GM23338 (cell line): ENCODE measurements at places on chromosomes 1 and 21. TPM values are rescaled to one million over a fixed set of nuclear protein-coding genes. Genes with fewer than 3 reads are reported as not detected.

DNA sequence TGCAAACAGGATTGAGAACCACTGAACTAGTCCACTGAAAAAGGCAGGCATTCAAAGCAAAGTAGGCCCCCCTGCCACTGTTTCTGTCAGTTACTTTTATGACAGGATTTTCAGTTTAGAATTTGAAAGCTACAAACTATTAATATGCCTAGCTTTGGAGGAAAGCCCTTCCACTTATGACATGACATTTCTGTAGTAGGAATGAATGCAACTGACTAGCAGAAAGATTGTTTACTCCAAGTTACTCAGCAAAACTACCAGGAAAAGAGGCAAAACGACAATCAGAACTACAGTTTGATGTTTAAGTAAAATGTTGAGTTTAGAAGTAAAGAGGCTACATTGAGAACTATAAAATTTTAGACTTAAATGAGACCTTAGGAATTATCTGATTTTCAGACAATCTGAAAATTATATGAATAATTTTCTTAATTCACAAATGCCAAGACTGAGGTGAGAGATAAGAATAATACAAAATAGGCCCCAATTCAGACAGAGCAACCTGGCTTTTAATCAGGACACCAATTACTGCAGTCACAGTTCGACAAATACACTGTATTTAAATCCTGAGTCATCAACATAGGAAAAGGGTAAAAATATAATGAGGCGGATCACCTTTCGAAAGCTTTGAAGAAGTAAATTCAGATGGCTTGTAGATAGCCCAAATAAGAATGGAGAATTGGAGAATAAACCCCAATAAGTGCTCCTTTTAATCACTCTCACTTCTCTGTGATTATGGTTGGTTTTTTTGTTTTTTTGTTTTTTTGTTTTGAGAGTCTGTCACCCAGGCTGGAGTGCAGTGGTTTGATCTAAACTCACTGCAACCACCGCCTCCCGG, 2.2 kb downstream of the PRKAB2 start:
- DNase-seq = no peak

DNA sequence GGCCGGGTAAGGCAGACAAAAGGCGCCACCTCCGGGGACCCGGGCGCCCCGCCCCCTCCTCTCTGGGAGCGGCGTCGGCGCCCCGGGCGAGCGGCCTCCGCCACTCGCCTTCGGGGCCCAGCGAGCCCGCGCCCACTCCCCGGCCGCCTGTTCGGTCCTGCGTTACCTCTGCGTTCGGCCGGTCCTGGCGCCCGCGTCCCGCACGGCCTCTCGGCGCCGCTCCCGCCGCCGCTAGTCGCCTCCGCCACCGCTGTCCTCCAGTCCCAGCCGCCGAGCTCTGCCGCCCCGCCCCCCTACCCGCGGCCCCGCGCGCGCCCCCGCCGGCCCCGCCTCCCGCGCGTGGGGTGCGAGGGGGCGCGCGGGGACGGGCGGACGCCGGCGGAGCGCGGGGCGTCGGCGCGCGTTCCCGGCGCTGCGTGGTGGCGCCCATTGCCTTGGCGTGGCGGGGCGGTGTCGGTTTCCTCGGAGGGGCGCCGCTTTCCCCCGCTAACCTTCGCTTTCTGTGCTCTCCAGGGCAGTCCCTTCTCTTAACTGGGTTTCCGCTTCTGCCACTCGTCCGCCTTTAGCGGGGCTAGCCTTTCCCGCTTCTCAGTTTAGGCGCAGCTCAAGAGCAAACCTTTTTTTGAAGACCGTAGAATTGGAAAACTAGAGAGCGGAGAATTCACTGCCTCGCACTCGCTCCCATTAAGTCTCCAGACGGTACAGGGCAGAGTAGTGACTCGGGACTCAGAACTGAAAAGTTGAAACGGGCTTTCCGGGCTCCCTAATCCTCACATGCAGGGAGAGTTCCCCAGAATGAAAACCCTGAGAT, at the start of gene HP1BP3:
TSS of gene HP1BP3 (minus strand) at position 279 of the 811 bp plus-strand sequence. CDS start 6,867 bp downstream, outside the sequence.
- DNase-seq = peak; percentile 71

DNA sequence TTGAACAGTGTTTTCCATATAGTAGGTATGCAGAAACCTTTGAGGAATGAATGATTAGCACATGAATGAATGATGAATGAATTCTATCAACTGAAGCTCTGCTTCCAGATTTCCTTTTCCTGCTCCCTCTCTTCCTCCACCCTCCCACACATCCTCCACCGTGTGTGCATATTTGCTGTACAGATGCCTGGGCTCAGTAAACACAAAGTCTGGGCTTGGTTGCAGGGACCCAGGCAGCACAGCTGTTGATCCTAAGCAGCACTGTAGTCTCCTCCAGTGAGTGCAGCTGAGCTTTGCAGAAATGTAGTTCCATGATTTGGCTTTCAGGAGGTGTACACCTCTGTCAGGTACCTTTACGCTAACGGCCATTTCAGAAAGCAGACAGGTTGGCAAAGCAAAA, 611.7 kb downstream of the NUF2 start:
- DNase-seq = no peak

DNA sequence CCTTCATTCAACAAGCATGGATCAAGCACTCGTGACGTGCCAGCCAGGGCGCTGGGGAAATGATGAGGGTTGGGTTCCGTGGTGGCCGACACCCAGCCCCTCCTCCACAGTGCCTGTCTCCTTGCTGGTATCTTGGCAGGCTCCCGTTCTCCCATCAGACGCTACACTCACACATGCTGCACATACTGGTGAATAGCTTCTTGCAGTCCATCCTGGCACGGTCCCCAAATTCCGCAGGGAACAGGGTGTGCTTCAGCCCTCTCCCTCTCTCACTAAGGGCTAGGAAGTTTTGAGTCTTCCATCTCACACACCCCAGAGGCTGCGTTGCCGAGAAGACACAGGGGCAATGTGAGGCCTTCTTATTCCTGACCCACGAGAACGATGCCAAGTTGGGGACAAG, 10.1 kb upstream of the MEF2D start:
- no peak for DNase-seq

DNA sequence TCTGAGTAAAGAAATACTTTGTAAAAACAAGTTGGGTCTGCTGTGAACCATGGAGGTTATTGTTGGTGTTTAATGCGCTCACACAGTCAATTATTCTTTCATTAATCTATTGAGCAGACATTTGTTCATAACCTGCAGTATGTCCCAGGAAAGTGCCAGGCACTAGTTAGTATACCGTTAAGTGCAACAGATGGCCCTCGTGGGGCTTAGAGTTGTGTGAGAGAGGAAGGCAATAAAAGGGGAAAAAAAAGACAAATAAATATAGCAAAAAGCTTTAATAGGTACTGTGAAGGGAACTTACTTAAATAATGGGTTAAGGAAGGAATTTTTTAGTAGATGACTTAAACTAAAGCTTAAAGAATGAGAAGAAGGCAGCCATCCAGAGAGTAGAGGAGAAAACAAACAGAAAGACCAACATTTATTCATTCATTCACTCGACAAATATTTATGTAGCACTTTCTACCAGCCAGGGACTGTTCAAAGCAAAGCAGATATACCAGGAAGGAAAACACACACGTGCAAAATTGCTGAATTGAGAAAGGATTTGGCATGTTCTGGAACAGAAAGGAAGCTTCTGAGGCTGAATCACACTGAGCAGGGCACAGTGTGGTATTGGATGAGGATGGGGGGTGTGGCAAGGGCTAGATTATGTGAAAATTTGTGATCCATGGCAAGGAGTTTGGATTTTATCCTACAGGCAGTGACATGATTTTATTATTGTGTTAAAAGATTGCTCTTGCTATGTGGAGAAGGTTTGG, 296.1 kb upstream of the SGIP1 start:
- DNase-seq = no peak

The PRAMEF27 gene
- not detected in 2 replicates for total RNA-seq
